ENCODE measurements at places on chromosomes 11 and 22. TPM values are rescaled to one million over a fixed set of nuclear protein-coding genes. Genes with fewer than 3 reads are reported as not detected.

The SCT gene
- not detected for total RNA-seq

The CNIH2 gene
- total RNA-seq, result 3.5 TPM

DNA sequence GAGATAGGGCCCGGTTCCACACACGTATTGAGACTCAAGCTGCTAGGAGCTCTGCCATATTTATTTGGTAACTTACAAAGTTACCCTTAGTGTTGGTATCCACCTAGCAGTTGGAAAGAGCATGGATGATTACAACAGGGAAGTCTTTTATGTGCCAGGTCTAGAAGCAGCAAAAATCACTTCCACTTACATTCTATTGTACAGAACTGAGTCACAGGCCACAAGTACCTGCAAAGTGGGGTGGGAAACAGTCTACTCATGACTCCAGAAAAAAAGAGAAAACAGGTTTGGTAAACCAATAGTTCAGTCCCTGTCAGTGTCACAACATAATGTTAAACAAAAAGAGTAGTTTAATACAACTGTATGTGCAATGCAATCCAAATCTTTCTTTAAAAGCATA is 279.6 kb upstream of the PITPNB start:
- no peak for DNase-seq

GRCh38 chr22:25735650-25736049 is 6.3 kb upstream of the MYO18B start:
- DNase-seq, result no peak

DNA sequence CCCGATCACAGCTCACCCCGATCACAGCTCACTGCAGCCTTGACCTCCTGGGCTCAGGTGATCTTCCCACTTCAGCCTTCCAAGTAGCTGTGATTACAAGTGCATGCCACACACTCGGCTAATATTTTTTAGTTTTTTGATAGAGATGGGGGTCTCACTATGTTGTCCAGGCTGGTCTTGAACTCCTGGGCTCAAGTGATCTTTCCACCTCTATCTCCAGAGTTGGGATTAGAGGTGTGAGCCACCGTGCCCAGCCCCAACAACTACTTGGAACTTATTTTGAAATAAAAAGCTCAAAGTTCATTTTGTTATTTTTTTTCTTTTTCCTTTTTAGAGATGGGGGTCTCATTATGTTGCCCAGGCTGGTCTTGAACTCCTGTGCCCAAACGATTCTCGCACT is 27.8 kb upstream of the SLC25A1 start:
- DNase-seq, result no peak

DNA sequence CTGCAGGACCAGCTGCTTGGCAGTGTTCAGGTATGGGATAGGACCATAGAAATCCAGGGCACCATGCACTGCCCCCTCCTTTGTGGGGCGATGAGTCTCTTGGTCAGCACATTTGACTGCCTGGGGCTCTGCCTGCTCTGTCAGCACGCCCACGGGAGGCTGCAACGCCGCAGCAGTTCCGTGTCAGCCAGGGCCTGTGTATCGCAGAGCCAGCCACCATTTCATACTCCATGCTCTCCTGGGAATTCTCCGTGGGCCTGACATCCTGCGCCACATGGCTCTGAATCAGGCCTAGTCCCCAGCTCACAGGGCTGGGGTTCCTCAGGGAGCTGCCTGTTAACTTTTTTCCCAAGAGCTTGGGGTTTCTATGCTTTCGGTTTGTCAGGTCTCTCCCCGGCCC is 16.9 kb upstream of the RELT start:
- no peak for DNase-seq

The FBLN1 gene
- not detected for total RNA-seq

The SLC17A6 gene
- not detected for total RNA-seq

DNA sequence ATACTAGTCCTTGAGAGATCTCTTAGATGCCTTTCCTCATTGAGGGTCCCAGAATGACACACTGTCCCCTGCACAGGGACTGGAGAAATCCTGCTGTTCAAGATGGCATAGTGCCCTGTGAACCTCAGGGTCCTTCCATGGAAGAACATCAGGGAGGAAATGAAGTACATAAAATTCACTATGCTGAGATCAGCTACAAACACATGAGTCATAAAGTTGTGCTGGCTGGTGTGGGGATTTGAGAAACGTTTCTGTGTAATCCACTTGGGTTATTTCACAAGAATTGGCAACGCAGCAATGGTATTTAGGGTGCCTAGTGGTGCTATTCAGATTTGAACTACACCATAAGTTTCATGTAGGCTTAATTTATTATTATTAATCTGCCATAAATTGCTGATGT is 174.4 kb downstream of the MAML2 start:
- DNase-seq, result no peak

The CACNA1I gene
- total RNA-seq, result 0.17 TPM

GRCh38 chr11:103359216-103359615 is 250.0 kb downstream of the DYNC2H1 start:
- DNase-seq, result no peak

The CNTF gene
- 3.3 TPM for total RNA-seq

DNA sequence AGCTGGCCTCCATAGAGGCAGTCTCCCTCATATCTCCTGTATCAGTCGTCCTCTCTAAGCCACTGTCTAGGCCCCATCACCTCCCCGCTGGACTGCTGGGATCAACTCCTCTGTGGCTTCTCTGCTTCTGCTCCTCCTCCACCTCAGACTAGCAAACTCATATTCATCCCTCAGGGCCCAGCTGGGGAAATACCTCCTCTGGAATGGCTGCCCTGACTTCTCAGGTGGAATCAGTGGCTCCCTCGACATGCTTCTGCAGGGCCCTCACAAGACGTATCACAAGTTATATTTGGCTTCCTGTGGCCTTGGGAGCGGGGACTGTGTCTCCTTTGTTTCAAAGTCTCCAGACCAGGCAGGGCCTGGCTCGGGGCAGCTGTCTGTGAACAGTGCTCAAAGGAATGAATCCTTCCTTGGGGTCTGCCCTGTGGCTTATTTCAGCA is 10.0 kb downstream of the SLC29A2 start:
- no peak for DNase-seq

DNA sequence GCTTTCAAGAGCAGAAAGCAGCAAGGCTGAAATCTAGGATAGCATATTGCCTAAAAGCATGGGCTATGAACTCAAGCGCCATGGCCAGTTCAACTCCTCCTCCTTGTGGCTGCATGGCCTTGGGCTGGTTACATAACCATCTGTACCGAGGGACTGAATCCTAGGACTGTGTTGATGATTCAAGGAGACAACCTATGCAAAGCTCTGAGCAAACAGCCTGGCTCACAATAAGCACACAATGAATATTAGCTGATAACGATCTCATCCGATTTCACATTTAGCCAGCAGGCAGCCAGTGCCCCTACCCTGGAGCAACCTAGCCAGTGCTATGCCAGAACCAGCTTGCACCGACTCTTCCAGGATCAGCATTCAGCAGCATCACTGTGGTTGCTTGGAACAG is 698.4 kb downstream of the TBC1D22A start:
- no peak for DNase-seq

DNA sequence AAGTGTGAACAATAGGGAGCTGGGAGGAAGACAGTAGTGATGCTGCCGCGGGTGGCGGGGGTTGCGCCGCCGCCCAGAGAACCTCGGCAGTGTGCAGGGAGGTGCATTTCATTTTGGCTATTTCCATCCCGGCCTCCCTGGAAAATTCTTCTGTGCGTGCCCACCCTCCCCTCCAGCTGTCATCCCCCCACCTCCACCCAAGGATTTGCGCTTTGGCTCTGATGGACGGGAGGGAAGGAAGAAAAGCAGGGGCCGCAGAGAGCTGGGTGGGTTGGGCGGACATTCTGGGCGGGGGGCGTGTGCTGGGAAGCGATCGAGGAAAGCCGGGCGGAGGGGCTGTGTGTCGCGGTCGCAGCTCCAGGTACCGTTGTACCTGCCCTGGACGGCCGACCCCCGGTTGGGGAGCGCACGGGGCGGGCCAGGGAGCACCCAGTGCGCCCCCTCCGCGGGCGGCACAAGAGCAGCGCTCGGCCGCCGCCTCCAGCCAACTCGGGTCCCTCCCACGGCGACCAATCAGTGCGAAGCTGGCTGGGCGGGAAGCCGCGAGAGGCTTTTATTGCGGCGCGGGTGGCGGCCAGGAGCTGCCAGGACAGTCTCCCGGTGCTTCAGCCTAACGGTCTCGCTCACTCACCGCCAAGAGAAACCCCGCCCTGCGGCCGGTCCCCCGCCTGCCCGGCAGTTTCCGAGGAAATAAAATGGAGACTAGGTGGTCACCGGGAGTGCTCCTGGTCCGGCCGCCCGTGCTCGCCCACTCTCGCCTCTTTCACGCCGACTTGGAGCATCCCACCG is 1.6 kb downstream of the NCAM1 start:
- no peak for DNase-seq

GRCh38 chr11:33419924-33420323 is 162.7 kb downstream of the HIPK3 start:
- DNase-seq, result no peak

GRCh38 chr11:73249304-73249703 is 22.8 kb upstream of the P2RY6 start:
- DNase-seq, result peak; percentile 12

GRCh38 chr22:34877506-34877905 is 188.5 kb upstream of the ISX start:
- DNase-seq, result no peak

The GAB4 gene
- total RNA-seq, result not detected

The TNNI2 gene
- 8.7 TPM for total RNA-seq

DNA sequence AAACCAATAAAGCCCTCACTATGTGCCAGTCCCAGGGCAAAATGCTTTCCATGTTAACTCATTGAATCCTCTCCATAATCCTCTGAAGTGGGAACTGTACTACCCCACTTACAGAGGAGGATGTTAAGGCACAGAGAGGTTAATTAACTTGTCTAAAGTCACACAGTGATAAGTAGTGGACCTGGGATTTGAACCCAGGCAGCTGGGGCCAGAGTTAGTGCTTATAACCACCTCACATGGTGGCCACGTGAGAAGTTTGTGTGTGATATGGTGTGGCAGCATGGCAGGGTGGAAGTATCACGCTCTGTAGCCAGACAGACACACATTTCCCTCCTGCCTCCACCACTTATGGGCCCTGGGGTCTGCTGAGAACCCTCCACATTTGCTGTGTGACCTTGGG is 16.5 kb downstream of the PARVG start:
- no peak for DNase-seq

The C11orf68 gene
- 28.1 TPM for total RNA-seq

GRCh38 chr22:22841598-22841997 is 46.0 kb upstream of the IGLL5 start:
- no peak for DNase-seq

The KRTAP5-2 gene
- not detected for total RNA-seq

DNA sequence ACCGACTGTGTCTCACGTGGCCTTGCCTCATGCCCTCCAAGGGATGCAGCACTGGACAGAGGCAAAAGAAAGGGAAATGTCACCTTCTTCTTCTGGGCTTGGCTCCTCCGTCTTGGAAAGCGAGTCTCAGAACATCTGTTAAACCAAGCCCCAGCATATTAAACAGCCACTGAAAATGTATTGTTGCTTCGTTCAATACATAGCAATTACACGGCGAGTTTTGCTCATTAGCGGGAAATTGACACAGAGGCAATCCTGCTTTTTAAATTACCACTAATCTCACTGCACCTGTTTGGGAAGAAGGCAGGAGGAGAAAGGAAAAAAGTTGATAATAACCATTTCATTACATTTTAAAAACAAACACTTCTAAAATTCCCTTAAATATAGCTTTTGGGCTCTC is 72.1 kb downstream of the SEZ6L start:
- no peak for DNase-seq

DNA sequence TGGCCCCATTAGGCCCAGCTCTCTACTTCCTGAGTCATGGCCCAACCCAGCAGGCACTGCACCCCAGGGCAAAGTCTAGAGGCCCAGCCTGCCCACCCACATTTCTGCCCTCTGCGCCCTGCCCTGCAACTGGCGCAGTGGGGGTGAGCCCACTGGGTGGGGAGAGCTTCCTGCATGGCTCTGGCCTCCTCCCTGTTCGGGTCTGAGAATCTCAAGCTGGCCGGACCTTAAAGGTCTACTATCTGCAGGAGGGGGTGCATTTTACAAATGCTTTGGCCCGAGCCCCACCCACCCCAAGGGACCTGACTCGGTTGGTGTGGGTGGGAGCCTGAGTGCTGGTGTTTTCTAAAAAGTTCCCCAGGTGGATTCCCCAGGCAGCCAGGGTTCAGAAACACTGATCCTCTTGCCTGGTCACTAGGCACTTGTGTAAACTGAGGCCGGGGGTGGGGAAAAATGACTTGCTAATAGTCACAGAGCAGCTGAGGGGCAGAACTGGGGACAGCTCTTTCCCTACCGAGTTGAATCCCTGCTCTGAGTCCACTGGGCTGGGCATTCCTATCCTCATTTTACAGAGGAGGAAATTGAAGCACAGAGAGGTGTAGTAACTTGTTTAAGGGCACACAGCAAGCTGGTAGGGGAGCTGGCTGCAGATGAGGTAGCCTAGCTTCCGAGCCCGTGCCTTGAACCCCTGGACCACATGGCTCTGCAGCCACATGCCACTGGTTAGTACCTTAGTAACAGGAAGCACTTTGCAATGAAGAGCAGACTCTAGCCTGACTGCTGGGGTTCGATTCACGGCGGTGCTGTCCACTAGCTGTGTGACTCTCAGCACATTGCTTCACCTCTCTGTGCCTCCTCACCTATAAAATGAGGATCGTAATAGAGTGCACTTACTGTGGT is 36.3 kb downstream of the CD82 start:
- DNase-seq, result peak; percentile 16

The OR4D9 gene
- total RNA-seq, result not detected

The POTEH gene
- 1.2 TPM for total RNA-seq

The CBLIF gene
- not detected for total RNA-seq
